Central memory CD4-positive, alpha-beta T cell (primary cell): ENCODE measurements at places on chromosomes 7 and 10.
A peak's percentile ranks its signal among the peaks of the same experiment; 100 is the strongest.

DNA sequence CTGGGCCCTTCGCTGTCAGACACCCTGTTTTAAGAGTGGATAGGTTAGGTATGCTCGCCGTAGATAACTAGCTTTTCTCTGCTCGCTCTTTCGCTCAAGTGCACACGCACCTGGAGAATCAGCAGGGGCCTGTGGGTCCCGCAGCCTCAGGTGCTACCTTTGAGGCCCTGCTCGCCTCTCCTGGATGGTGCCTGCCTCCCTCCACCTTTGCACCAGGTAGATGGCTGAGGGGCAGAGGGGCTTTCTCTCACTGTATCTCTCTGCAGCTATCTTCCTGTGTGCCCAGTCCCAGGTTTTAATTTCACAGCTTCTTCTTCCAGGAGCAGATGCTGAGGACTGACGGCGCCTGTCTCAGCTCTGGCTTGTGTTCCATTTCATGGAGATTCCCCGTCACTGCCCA lies 227.9 kb downstream of the TCF7L2 start:
- DNase-seq, result no peak

DNA sequence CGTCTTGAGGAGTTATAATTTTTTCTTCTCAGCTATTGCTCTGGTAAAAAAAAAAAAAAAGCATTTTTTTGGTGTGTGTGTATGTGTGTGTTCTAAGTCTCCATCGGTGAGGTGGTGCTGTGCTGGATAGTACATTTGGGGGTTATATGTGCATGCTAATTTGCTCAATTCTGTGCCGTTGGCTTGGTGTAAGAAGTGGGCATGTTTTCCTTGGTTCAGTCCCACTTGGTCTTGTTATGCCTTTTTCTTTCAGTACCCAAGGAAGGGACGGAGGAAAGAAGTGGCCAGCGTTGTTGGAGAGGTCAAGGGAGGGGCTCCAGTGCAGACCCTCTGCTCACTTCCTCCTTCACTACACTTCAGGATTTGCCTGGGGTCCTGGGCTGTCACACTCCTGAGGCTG lies 20.4 kb downstream of the LRMDA start:
- no peak for DNase-seq

DNA sequence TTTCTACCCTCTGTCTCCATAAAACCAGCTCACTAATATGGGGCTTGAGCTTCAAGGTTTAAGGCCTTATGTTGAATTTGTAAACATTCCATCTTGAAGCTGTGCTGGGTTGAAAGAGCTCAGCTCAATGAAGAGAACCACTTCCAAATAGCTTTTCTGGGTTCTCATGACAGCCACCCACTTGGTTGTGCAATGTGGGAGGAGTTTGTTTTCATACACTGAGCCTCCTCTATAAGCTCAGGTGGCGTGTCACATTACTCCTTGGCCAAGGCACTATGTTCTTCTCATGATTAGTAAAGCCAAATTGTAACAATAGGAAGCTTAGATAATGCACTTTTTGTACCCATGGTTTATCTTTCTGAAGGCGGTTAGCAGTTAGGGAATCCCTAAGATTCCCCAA lies 265.6 kb downstream of the PTEN start:
- DNase-seq, result no peak

DNA sequence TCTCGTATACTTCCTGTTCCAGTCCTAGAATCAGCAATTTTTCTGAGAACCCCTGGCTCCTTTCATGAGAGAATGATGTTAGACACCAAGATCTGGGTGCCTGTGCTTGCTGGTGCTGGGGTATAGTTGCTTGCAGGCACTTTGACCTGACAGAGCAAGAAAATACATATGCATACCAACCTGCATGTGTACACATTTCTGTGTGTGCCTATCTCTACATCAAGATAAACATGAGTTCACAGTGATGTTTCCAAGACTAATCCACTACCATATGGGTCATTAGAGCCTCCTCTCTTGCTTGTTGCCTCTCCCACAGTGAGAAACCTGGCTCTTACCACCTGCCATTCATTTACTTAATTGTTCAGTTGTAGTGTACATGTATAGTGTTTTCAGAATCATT lies 229.1 kb upstream of the IGFBP3 start:
- DNase-seq, result no peak

DNA sequence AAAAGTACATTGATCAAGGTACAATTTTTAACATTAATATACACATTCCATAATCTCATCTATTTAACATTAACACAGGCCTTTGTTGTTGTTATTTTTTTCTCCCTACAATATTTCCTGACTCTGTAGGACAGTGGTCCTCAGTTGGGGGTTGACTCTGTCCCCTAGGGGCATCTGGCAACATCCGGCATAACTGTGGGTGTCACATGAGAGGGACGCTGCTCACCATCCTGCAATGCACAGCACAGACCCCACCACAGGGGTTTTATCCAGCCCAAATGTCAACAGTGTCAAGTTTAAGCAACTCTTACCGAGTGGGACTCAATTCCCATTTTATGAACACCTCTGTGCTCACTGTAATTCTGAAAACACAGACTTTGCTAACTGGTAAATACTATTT lies 8.8 kb downstream of the IDI1 start:
- DNase-seq, result no peak

DNA sequence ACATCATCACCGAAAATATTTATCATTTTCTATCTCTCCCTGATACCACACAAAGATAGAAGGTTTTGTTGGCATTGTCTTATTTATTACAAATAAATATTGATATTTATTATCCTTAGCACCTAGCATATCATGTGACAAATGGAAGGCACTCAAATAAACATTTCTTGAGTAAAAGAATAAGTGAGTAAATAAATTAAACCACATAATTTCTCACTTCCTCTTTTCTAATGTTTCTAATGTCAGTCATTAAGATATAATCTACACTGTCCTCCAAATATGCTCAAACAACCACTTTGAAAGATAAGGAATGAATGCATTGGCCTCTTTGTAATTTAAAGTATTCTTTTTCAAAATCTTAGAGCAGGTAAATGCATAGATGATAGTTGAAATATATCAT lies 1027.8 kb upstream of the LRRTM3 start:
- no peak for DNase-seq

DNA sequence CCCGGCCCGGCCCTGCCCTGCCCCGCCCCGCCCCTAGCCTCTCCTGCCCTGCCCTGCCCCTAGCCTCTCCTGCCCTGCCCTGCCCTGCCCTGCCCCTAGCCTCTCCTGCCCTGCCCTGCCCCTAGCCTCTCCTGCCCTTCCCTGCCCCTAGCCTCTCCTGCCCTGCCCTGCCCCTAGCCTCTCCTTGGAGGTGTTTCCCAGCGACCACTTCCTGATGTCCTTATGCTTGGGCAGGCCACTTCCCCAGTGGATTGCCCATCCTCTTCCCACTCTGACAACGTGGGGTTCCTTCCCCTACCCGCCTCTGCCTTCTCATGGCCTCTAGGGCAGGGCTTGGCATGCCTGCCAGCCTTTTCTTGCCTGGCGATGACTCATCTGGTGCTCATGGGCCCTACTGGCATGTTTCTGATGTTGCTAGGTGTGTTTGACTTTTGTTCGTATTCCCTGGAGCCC lies 21.2 kb downstream of the PRXL2A start:
- no peak for DNase-seq

GRCh38 chr10:31073211-31073610 lies 41.5 kb upstream of the ZNF438 start:
- no peak for DNase-seq

GRCh38 chr10:101080933-101081931 lies 19.4 kb downstream of the KAZALD1 start:
- no peak for DNase-seq

GRCh38 chr7:127907110-127908040 lies 123.9 kb downstream of the LRRC4 start:
- DNase-seq, result no peak

DNA sequence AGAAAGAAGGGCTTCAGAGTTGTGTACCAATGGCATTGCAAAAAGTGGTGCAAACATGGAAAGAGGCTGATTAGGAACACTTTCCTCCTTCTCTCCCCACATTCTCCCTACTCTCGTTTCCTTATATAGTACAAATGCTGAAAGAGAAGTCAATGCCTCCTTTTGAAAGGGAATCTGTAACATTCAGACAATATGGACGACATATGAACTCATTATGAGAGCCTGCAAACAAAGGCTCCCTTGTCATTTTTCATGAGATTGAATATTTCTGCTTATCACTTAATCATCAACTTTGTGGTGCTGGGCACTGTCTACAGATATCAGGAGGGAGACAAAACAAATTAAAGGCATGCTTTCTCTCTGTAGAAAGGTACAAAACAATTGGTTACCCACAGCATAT lies 437.1 kb upstream of the PHF14 start:
- DNase-seq, result no peak

DNA sequence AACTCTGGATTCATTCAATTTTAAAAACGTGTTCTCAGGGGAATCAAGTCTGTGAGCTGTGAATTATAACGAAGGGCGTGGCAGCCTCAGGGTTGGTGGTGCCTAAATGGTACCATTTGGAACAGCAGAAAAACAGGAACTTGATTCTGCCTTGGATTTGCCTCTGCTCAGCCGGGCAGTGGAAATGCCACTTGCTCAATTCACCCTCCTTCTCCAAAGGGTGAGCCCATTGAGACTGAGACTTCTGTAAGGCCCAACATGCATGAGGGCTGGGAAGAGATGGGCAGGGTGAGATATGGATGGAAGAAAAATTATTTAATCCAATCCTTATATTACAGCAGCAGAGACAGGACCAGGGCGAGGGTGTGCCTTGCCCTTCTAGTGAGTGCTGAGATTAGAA lies 107.1 kb upstream of the HABP2 start:
- DNase-seq, result no peak

GRCh38 chr10:23151071-23151470 lies 41.0 kb upstream of the PTF1A start:
- no peak for DNase-seq

GRCh38 chr10:3853547-3854303 lies 68.7 kb upstream of the KLF6 start:
- no peak for DNase-seq

DNA sequence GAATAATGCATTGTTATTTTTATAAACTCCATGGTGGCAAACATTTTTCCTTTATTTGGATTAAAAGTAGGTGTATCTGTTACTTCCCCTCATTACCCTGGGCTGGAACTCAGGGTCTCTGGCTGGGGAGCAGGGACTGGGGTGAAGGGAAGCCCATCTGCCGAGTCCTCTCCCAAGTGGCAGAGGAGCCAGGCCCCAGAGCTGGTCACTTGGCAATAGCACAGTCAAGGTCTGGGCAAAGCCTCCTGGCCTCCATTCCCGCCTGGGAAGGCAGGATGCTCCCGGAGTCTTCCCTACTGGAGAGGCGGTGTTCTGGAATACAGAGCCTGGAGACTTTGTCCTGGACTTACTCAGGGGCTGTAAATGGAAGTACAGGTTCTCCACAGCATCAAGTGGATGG lies 76.2 kb downstream of the CDH23 start:
- no peak for DNase-seq

DNA sequence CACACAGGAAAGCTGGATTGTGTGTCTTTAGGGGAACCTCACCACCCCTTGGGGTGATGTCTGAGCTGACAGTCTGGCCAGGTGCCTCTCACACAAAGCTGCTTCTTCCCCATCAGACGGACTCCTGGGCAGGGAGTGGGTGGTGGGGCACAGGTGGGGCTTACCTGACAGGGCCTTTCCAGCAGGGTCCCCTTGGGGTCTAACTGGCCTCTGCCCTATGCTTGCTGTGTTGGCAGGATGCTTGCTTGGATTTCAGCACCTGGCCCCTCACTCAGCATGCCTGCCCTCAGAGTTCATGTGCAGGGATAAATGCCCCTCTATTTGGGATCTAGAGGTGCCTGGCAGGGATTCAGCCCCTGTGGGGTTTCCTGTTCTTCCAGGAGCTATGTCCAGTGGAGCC lies 496.9 kb upstream of the ZMIZ1 start:
- DNase-seq, result no peak

DNA sequence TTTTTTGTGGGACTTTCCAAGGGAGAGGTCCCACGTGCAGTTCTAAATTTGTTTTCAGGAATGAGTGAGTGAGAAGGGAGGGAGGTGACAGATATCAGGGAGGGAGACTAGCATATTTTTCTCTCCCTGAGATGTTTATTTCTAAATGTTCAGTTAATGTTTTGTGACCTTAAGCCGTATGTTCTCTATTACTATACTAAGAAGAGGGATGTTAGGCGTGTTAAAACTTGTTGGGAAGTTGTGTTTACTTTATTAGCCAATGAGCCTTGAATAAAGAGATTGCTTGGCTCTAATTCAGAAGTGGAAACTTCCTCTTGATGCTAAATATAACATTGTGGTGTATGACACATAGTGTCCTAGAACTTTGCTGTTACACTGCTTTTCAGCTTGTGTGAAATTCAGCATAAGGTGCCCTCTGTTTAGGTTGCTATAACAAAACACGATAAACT lies 37.3 kb downstream of the DNAH11 start:
- DNase-seq, result no peak

DNA sequence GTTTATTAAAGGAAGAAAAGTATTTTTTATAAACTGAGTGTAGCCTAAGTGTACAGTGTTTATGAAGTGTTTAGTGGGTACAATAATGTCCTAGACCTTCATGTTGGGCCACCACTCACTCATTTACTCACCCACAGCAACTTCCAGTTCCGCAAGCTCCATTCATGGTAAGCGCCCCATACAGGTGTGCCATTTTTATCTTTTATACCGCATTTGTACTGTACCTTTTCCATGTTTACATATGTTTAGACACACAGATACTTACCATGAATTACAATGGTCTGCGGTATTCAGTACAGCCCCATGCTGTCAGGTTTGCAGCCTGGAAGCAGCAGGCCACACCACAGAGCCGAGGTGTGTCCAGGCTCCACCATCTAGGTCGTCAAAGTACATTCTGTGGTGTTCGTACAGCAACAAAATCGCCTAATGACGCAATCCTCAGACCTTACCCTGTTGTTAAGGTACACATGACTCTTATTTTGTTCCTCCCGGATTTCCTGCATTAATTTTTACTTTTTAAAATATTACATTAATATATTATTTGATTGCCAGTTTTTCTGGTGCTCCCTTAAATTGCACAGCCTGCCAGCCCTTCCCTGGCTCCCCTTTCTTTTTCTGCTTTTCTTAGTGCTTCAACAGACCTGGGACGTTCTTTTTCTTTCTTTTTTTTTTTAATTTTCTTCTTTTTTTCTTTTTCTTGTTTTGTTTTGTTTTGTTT lies 881 bp upstream of the SSBP1 start:
- peak; percentile 28 for DNase-seq

- DNase-seq, result no peak
Observed at GRCh38 chr7:106206826-106207541, 77.8 kb downstream of the NAMPT start.
